ENCODE measurements at places on chromosomes 16 and 17. TPM values are rescaled to one million over a fixed set of nuclear protein-coding genes. Genes with fewer than 3 reads are reported as not detected.

- no peak for DNase-seq
Observed at GRCh38 chr16:58530179-58530578, 14.9 kb downstream of the SETD6 start.

DNA sequence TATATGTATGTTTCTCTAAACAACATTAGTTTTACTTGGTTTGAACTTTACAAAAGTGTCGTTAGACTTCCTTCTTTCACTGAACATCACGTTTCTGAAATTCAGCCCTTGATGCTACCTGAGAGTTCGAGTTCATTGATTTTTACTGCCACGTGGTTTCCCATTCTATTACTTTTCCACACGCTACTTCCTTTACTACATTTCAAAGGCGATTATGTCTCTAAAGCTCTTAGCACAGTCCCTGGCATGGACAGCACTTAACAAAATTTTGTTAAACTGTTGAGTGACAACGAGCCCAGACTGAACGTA lies 15.9 kb upstream of the ARHGAP17 start:
- DNase-seq: no peak

- DNase-seq: no peak
Observed at GRCh38 chr17:72206376-72206775, 85.6 kb downstream of the SOX9 start.

- DNase-seq: no peak
Observed at GRCh38 chr16:89174877-89175276, 3.3 kb downstream of the CDH15 start.

- DNase-seq: peak; percentile 12
Observed at GRCh38 chr17:77840513-77841165, 117.9 kb upstream of the TNRC6C start.

KRTAP9-4 gene
- not detected for total RNA-seq

DNA sequence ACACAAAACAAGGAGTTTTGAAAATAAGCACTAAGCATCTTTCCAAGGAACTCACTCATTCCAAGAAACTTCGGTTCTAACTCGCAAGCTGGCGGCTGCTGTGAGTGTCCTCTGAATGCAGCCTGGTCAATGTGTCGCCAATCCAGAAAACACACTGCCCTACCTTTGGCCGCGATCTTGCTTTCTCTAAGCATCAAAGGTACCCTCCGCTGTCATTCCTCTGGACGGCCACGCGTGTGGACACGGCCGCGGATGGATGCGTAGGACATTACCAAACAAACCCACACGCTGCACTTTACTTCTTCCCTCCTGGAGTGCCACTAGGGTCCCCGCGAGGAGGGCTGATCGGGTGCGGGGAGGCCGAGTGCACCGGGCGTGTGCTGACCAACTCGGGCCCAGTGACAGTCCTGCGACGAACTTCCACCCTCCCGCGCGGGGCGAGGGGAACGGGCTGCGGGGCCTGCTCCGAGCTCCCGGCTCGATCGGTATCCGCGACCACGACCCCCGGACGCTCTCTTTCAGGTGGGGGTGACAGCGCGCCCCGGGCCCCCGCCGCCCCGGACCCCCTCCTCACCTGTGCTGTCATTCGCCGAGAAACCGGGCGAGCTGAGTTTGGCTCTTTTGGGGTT lies 1.1 kb downstream of the CREBBP start:
- DNase-seq: peak; percentile 31

DNA sequence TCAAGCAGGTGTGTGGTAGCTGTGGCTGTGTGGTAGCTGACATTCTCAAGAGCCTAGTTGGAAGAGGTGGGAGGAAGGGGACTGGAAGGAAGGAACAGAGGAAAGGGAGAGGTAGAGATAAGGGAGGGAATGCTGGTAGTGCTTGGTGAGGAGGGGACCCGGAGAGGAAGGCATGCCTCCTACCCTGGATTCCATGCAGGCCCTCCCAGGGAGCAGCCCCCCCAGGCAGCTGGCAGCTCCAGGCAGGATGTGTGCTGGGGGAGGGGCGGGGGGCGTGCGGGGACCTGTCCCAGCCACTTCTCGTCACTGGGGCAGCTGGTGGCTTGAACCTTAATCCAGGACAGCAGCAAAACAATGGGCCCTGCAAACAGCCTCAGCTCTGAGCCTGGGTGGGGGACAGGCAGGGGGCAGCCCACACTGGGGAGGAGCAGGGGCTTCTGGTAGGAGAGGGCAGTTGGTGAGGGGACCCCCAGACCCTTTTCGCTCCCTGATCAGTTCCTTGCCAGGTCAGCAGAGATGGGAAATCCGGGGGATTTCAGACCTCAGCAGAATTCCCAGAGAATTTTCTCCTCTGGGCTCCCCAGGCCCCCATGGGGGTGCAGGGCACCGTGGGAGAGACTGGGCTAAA lies 27.1 kb downstream of the ARHGAP23 start:
- DNase-seq: no peak

All from activated B cell treated with CpG ODN at 0.5 μM for 24 hours (primary cell).